DMS79 (cell line): ENCODE measurements at places on chromosomes 1 and 21.

DNA sequence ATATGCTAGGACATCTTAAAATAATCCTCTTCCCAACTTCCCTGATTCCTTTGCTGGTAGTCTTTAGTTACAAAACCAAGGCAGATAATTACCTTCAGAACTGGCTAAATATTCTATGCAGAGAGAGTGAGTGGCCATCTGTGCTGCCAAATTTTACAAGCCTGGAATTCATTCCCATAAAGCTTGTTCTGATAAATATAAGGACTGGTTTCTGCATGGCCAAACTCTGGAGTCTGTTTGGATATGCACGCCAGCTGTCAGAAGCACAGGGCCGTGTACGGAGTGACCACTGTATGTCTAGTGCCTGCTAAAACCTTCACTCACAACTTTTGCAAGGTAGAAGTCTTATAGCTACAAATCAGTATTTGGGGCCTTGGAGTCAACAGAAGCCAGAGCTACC is 66.5 kb upstream of the RAVER2 start:
- DNase-seq, result no peak

DNA sequence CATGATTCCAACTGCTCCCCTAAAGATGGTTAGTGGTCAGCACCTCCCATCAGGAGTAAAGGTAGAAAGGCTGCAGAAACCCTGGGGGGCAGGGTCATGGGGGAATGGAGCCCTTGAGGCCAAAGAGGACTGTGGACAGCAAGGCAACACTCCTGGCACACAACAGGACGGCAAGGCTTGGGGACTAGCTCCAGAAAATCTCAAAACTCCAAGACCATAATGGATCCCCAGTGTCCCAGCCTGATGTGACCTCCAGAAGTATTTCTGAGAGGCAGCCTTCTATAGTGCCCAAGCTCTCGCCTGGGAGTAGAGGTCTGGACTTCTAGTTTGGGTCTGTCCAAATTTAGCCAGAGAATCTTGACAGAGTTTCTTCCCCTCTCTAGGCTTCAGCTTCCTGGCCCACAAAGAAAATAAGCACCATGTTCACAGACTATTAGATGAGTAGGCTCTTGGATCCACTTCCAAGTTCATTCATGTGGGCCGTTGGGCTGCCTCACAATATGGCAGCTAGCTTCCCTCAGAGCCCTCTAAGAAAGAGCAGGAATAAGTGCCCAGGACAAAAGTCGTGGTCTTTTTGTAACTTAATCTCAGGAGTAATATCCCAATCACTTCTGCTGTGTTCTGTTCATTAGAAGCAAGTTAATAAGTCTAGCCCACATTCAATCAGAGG is 6.9 kb downstream of the CD2 start:
- DNase-seq, result no peak

- DNase-seq, result no peak
Measured at GRCh38 chr21:43188181-43188580, 19.4 kb downstream of the CRYAA start.

DNA sequence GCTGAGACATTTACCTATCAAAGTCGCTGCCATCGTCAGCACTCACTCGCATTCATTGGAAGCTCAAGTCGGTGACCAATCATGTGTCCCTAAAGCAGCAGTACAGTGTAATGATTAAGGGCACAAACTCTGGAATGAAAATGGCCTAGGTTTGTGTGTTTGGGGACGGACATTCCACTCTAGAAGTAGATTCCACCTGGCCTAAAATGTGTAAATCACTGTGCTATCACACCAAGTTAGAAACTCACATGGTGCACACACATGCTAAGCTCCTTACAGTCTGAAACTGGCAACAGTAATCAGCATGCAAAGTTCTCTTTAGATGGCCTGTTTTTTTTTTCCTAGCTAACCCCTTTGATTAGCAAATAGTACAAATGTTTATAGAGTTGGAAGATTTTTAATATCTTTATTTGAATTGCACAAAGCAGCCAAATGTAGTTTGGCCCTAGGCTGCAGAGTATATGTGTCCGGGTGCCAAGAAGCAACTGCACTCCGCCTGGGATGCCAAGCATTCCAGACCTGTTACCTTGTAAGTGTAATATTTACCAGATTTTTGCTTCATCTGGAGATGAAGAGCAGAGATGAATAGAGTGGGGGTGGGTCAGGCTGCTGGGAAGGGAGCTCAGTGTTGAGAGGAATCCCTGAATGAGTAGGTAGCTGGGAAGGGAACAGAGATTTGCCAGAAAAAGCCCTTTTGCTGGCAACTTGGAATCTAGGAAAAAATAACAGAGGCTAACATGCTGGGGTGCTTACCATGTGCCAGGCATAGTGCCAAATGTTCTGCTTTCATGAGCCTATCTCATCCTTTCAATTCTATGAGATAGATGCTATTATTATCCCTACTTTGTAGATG is 35.2 kb downstream of the TGFB2 start:
- no peak for DNase-seq

- DNase-seq, result peak; percentile 26
Measured at GRCh38 chr1:162391790-162392563, 10.4 kb downstream of the C1orf226 start.

DNA sequence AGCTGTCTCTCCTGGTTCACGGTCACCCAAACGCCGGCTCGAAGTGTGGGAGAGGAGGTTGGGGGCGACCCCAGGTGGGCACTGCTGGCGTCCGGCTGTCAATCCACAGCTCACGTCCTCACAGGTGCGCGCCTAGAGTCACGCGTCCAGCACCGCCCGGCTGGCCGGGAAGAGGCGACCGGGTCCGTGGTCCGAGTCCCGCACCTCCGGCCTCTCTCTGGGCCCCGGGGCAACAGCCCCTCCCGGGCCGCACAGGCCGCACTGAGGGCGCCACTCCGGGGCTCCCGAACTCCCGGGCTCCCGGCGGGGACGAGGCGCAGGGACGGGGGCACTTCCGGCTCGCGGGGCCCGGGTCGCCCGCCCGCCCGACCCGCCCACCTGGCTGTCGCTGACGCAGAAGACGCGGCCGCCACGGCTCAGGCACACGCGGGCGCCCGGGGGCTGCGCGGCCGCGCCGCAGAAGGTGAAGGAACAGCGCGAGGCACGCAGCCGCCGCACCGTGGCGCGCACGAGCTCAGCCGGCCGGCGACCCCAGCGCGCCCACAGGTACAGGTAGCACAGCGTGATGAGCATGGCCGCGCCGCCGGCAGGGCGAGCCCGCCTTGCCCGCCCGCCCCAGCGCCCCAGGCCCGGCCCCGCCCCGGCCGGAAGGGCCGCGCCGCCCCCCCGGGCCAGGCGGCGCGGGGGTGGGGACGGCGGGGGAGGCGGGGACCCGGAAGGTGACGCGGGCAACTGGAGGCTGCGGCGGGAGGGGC is at the start of gene HLCS:
HLCS (minus strand) TSS at position 604 of the 755 bp plus-strand sequence; CDS start at position 573, 31 bp downstream.
- peak; percentile 47 for DNase-seq

GRCh38 chr1:81443288-81443687 is 357.4 kb upstream of the ADGRL2 start:
- no peak for DNase-seq

- no peak for DNase-seq
Measured at GRCh38 chr1:116433275-116434257, 60.5 kb downstream of the ATP1A1 start.

- DNase-seq, result no peak
Measured at GRCh38 chr1:54559111-54559548, 11.1 kb downstream of the ACOT11 start.

DNA sequence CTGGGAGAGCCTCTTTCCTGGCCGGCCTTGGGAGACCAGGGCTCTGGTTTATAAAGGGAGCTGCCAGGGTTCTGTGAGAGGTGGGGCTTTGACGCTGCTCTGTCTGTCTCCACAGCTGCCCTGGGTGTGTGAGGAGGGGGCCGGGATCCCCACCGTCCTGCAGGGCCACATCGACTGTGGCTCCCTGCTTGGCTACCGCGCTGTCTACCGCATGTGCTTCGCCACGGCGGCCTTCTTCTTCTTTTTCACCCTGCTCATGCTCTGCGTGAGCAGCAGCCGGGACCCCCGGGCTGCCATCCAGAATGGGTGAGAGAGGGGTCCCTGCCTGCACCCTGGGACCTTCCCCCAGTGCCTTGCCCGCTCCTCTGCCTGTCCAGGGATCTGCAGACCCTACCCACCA is 11.6 kb downstream of the SERINC2 start:
- DNase-seq, result no peak

DNA sequence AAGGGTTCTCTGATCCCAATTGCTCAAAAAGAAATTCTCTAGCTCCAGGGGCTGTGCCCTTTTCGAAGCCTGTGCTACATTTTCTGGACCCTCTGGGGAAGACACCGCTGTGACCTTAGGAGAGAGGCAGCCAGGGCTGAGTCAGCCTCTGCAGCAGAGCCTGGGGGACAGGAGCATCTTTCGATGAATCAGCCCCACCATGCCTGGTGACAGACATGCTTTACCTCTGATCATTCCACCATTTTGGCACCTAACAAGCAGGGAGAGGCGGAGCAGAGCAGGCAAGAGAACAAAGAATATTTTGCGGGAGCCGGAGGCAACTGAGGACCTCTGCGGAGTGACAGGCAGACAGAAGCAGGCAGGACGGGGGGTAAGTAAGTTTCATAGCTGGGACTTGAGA is 84.9 kb downstream of the VWA5B1 start:
- no peak for DNase-seq

GRCh38 chr1:220556641-220557040 is 28.7 kb downstream of the MARK1 start:
- DNase-seq, result no peak

DNA sequence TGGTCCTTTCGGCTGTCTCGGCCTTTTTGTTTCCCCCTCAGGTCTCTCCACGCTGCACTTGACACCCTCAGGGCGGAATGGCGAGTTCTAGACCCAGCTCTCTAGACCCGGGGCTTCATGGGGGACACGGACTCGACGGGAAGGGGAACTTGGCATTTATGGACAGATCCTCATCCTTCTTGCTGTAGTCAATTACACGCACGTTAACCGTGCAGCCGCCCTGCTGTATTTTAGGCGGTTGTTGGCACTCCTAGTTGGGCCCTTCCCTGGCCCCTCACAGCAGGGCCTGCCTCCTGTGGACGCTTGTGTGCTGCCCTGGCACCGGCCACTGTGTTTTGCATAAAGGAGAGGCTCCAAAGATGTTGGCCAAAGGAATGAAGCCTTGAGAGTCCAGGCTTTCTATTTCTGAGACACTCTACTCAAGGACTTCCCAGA is 558 bp upstream of the BTG3 start:
- peak; percentile 73 for DNase-seq

DNA sequence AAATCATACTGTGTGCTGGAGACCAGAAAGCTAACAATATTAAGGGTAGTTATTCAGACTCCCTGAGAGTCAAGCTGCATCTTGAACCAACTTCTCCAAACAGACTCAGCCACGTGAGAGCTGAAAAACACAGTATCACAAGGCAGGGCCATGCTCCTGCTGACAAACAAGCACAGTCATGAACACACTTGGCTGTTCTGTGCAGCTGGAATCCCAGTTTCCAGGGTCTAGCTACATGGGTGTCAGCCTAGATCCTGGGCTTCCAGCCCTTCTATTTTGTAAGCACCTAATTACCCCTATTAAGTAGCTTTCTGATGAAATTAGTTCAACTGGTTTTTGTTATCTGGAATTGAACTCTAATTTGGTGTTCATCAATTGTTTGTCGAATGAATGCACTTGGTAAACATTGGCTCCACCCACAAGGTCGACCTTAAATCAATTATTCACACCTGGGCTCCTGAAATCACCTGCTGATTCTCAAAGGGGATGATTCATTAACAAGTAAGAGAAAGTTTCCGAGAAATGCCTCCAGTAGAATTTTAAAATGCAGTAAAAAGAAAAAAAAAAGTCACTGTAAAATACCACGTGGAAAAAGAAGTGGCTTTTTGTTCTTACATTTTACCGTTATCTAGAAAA is 179.3 kb downstream of the ZC3H11B start:
- no peak for DNase-seq

DNA sequence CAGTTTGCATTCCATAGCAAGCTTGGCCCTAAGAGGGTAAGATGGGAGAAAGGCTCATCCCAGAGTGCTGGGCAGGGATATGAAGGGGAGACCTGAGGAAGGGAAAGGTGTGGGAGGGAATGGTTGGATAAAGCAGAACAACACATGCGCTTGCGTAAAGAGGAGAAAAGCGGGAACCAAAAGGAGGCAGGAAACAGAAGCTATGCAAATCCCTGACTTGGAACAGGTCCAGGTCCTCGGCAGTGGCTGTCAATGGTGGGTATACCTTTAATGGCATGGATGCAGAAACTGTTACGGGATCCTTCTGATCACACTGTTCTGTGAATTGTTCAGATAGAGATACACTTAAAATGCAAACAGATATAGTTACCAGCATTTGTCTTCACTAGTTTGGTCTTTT is 455.6 kb downstream of the SIPA1L2 start:
- DNase-seq, result no peak

- DNase-seq, result peak; percentile 85
Measured at GRCh38 chr1:162696286-162696862, 64.1 kb downstream of the DDR2 start.

GRCh38 chr1:60746278-60746791 is 336.0 kb upstream of the NFIA start:
- DNase-seq, result no peak

DNA sequence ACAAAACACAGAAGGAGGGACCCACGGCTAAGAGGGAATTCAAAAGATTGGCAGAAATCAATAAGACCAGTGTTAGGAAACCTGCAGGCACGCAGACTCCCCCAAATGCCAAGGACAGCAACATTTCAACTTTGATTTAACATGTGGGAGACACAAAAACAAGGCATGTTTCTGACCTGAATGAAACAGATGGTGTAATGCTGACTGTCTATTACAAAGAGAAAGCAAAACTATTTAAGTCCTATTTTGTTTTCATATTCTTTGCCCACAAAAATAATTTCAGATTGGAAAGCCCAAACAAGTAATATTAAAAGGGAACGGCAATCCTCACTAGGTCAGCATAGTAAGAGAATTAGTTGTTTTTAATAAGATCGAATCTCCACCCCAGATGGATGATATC is 107.9 kb downstream of the S1PR1 start:
- DNase-seq, result no peak

DNA sequence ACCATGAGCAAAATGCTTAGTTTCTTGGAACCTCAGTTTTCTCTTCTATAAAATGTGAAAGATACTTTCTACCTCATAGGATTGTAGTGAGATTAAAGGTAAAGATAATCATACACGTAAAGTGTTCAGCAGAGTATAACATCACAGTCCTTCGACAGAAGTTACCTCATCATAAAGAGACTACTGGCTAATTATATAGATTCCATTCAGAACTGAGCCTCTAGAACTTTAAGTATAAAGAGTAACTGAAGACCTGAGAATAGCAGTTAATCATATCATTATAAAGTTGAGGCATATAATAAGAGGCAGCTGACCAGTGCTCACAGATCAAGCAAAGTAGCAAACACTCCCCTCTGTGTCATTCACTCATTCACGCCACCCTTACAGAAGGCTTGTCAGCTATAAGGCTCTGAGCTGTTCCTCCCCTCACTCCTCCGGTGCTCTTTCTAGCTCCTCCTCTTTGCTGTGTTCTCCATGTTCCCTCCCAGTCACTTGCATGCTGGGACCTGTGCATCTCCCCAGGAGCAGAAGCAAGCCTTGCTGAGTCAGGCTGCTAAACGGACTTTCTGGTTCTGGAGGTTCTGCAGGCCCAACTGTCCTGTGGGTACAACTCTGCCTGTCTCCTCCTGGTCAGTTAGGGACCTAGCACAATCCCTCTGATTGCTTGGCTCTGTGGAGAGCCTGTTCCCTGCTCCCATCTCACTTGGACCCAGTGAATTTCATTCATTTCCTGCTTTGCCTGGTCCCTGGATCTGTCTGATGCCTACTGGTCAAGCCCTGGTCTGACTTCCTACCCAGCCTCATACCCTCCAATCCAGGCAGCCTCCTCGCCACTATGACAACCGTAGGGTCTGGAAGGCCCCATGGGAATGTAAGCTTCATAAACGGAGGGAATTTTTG is 28.3 kb upstream of the LY9 start:
- DNase-seq, result no peak
